Esophagus muscularis mucosa (tissue), 4 donors: ENCODE measurements at places on chromosomes 12 and 14. TPM values are rescaled to one million over a fixed set of nuclear protein-coding genes. Genes with fewer than 3 reads are reported as not detected.

DNA sequence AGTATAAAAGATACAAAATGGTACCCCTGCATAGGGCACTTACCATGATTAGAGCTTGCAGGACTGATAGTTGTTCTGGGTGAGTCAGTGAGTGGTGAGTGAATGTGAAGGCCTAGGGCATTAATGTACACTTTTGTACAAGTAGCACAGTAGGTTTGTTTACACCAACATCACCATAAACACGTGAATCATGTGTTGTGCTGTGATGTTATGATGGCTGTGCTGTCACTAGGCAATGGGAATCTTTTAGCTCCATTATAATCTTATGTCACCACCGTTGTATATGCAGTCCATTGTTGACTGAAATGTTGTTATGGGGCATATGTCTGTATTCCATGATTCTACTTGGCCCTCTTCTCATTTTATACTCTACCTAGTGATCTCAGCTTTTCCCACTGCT lies 11.8 kb downstream of the NUBPL start:
- H3K36me3 ChIP-seq: no peaks in the 10 kb centered on the region
- H3K27me3 ChIP-seq: no peaks in the 10 kb centered on the region
- no peak for DNase-seq
- no peak overlapping the region for H3K4me3 ChIP-seq
- peaks cover 15% of the 10 kb centered on the region for H3K4me1 ChIP-seq
- no peak overlapping the region for H3K27ac ChIP-seq

DNA sequence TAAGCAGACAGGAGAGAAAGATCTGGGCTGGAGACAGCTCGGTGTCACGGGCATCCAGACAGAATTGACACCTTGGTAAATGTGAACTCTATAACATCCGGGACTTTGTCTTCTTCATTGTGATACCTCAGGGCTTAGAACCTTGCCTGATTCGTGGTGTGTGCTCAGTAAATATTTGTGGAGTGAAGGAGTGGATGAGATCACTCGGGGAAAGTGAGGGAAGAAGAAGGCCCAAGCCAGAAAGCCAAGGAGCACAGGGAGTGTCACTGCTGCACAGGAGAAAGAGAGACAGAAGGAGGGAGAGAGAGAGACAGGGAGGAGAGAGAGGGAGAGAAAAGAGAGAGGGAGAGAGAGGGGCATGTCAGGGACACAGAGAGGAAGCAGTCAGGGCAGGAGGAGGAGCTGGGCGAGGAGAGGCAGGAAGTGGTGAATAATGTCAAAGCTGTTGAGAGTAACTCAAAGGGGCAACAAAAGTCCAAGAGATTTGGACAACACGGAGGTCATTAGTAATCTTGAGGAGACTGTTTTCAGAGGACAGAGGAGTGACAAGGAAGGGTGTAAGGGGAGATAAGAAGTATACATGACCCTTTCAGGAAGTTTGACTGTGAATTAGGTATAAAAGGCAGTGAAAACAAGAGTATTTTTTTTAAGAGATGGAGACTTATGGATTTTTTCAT lies 141.6 kb upstream of the MAX start:
- H3K4me1 ChIP-seq: no peaks in the 10 kb centered on the region
- H3K27me3 ChIP-seq: no peaks in the 10 kb centered on the region
- H3K27ac ChIP-seq: no peak overlapping the region

GRCh38 chr12:98059659-98060343 lies 455.6 kb upstream of the TMPO start:
- no peaks in the 10 kb centered on the region for H3K36me3 ChIP-seq
- H3K27me3 ChIP-seq: no peaks in the 10 kb centered on the region
- no peak for DNase-seq
- H3K4me1 ChIP-seq: peaks cover 37% of the 10 kb centered on the region

DNA sequence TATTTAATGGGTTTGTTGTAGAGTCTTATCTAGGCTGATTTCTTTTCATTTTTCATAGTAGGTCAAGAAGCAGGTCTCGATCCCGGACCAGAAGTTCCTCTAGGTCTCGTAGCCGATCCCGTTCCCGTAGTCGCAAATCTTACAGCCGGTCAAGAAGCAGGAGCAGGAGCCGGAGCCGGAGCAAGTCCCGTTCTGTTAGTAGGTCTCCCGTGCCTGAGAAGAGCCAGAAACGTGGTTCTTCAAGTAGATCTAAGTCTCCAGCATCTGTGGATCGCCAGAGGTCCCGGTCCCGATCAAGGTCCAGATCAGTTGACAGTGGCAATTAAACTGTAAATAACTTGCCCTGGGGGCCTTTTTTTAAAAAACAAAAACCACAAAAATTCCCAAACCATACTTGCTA lies 4.2 kb downstream of the SRSF5 start:
- H3K4me3 ChIP-seq: no peak overlapping the region
- H3K36me3 ChIP-seq: peaks cover 86% of the 10 kb centered on the region
- H3K27ac ChIP-seq: no peak overlapping the region
- H3K27me3 ChIP-seq: no peaks in the 10 kb centered on the region
- H3K4me1 ChIP-seq: peaks cover 56% of the 10 kb centered on the region

DNA sequence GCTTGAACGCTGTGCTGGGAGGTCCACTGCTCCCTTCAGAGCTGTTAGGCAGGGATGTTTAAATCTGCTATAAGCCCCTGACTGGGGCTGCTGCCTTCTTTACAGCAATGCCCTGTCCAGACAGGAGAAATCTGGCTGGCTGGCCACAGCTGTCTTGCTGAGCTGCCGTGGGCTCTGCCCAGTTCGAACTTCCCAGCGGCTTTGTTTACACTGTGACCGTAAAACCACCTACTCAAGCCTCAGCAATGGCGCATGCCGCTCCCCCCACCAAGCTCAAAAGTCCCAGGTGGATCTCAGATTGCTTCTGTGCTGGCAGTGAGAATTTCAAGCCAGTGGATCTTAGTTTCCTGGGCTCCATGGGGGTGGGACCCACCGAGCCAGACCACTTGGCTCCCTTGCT lies 35.8 kb downstream of the CKAP4 start:
- no peak for DNase-seq
- H3K27me3 ChIP-seq: no peaks in the 10 kb centered on the region
- H3K4me3 ChIP-seq: no peak overlapping the region

- H3K4me3 ChIP-seq: no peak overlapping the region
- H3K4me1 ChIP-seq: peaks cover 5% of the 10 kb centered on the region
- H3K27ac ChIP-seq: no peak overlapping the region
- no peaks in the 10 kb centered on the region for H3K36me3 ChIP-seq
- no peak for DNase-seq
These were observed 33.3 kb upstream of the BEGAIN start for GRCh38 chr14:100620255-100621100.

- H3K36me3 ChIP-seq: no peaks in the 10 kb centered on the region
- no peaks in the 10 kb centered on the region for H3K27me3 ChIP-seq
- H3K4me1 ChIP-seq: no peaks in the 10 kb centered on the region
- no peak overlapping the region for H3K4me3 ChIP-seq
These were observed 221.6 kb downstream of the LRRK2 start for GRCh38 chr12:40446385-40446784.

DNA sequence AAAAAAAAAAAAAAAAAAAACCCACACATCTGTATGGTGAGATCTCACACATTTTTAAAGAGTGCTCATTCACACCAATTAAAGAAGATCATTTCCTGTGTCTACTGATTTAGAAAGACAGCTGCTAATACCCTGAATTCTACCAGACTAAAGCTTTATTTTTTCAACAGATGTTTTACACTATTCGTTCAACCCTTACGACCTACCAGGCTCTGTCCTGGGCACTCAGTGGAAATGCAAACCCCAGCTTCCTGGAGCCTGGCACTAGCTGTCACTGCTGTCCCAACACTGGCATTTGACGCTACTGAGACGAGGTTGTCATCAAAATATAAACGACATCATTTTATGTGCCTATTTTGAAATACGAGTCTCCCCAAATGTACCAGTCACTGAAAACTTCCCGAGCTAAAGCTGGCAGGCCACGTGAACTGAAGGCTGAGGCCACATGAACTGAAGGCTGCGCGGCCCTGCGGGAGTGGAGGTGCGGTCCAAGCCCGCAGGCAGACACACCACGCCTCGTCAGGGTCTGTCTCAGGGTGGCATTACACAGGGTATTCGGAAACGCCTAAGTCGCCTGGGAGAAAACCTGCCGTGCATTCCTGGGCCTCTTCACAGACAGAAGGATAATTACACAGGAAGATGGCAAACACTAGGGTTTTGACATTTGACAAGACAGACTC lies 27.2 kb downstream of the SLC15A4 start:
- H3K27me3 ChIP-seq: no peaks in the 10 kb centered on the region
- H3K36me3 ChIP-seq: peaks cover 87% of the 10 kb centered on the region
- no peak for DNase-seq
- no peak overlapping the region for H3K27ac ChIP-seq
- no peak overlapping the region for H3K4me3 ChIP-seq
- peaks cover 3% of the 10 kb centered on the region for H3K4me1 ChIP-seq

- no peaks in the 10 kb centered on the region for H3K27me3 ChIP-seq
- no peak overlapping the region for H3K4me3 ChIP-seq
- no peaks in the 10 kb centered on the region for H3K4me1 ChIP-seq
These were observed 48.2 kb downstream of the FOXA1 start for GRCh38 chr14:37546621-37547447.

- no peak overlapping the region for H3K27ac ChIP-seq
- peak; percentile 53 for DNase-seq
- no peak overlapping the region for H3K4me3 ChIP-seq
- no peaks in the 10 kb centered on the region for H3K36me3 ChIP-seq
These were observed 170.0 kb upstream of the TMPO start for GRCh38 chr12:98345308-98345876.

Gene PRR13
- 47.8 TPM for total RNA-seq

Gene SERPINA9
- total RNA-seq: not detected

Gene NFE2
- 0.32 TPM for total RNA-seq
